Epithelial cell of alveolus of lung (primary cell): ENCODE measurements at places on chromosomes 2 and 18. TPM values are rescaled to one million over a fixed set of nuclear protein-coding genes. Genes with fewer than 3 reads are reported as not detected.

FAM237A gene
- not detected in 2 replicates for total RNA-seq

RTP5 gene
- total RNA-seq, result not detected in 2 replicates

CD8B2 gene
- not detected in 2 replicates for total RNA-seq

CKAP2L gene
- 5.6 and 19.4 TPM in 2 replicates for total RNA-seq

CABLES1 gene
- total RNA-seq, result 2.8 and 3.4 TPM in 2 replicates

DSC2 gene
- total RNA-seq, result 0.96 and 1.7 TPM in 2 replicates

MERTK gene
- 1.0 and 2.7 TPM in 2 replicates for total RNA-seq

RNPEPL1 gene
- total RNA-seq, result 35.9 and 41.3 TPM in 2 replicates

PDIA6 gene
- 205 and 465 TPM in 2 replicates for total RNA-seq

TEKT4 gene
- not detected in 2 replicates for total RNA-seq

BCL11A gene
- 2.5 and 5.4 TPM in 2 replicates for total RNA-seq

IL37 gene
- total RNA-seq, result not detected in 2 replicates

AQP4 gene
- not detected in 2 replicates for total RNA-seq

SELENOI gene
- 15.3 and 18.1 TPM in 2 replicates for total RNA-seq

ZNF385B gene
- total RNA-seq, result not detected in 2 replicates

DSC3 gene
- 1.4 and 2.5 TPM in 2 replicates for total RNA-seq

CCDC178 gene
- 0.26 and 1.7 TPM in 2 replicates for total RNA-seq

CD207 gene
- not detected in 2 replicates for total RNA-seq

WNT10A gene
- total RNA-seq, result 0.08 TPM in 1 of 2 replicates, not detected in the other

MTCL1 gene
- 13.4 and 15.1 TPM in 2 replicates for total RNA-seq

SLC20A1 gene
- 23.0 and 98.1 TPM in 2 replicates for total RNA-seq

POTEJ gene
- total RNA-seq, result not detected in 2 replicates

DOK6 gene
- 0.65 and 14.9 TPM in 2 replicates for total RNA-seq

AFG3L2 gene
- 31.5 and 35.7 TPM in 2 replicates for total RNA-seq

TMEM247 gene
- not detected in 2 replicates for total RNA-seq

DIPK1C gene
- total RNA-seq, result not detected in 2 replicates

CTLA4 gene
- not detected in 2 replicates for total RNA-seq

DPYSL5 gene
- not detected in 2 replicates for total RNA-seq

PSMA8 gene
- total RNA-seq, result not detected in 2 replicates

CDH19 gene
- total RNA-seq, result 0.13 TPM in 1 of 2 replicates, not detected in the other

LRRC30 gene
- not detected in 2 replicates for total RNA-seq

TRIM43 gene
- total RNA-seq, result not detected in 2 replicates
